Stimulated activated CD8-positive, alpha-beta memory T cell treated with anti-CD3 and anti-CD28 coated beads, Interleukin-2, amount 100 ng/mL, for 48 hours (primary cell): ENCODE measurements at places on chromosomes 16 and 17.

DNA sequence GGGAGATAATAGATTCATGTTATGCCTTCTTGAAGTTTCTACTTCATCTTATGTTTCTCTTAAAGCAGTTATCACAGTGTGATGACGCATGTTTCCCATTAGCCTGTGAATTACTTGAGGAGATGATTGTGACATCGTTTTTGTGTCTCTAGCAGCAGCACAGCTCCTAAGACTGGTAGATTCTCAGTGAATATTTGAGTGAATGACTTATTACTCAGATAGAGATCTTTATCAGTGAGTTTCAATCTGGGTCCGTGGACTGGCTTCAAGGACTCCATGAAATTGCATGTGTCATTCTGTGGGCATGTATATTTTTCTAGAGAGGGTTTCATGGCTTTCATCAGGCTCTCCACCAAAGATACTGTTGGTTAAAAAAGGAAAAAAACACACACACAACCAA lies 29.9 kb downstream of the YPEL2 start:
- DNase-seq = no peak

- no peak for DNase-seq
Observed at GRCh38 chr17:83196366-83196765, 117.0 kb downstream of the METRNL start.

DNA sequence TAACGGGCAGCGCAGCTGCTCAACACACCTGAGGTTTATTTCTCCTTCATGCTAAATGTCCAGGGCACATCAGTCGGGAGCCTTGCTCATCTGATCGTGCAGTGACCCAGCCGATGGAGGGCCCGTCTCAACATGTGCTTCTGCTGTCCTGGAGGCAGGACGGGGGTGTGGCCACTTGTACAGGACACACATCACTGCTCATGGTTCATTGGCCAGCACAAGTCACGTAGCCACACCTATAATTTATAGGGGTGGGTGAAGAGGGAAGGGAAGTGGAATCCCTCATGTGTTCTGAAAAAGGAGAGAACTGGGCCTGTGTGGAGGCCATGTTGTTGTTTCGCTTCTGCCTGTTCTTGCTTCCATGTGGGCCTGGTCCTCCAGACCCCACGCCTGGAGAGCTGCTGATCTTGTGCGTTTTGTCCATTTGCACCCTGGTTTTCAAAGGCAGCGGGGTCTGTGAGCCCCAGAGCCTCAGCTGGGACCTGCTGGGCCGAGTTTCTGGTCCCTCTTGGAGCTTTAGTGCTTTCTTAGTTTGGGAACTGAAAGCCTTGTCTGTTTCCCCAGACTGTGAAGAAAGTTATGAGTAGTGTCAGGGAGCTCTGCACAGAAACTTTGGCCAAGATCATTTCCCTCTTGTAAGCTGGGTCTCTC lies 60.5 kb downstream of the CMIP start:
- DNase-seq = no peak

GRCh38 chr16:27314161-27314723 lies 468 bp downstream of the IL4R start:
- DNase-seq = peak; percentile 78

GRCh38 chr16:30925995-30926811 lies 2.8 kb downstream of the FBXL19 start:
- DNase-seq = no peak

- DNase-seq = peak; percentile 16
Observed at GRCh38 chr16:72094266-72094610, 591 bp downstream of the DHX38 start.

GRCh38 chr17:42920106-42920900 lies 19.7 kb downstream of the G6PC1 start:
- no peak for DNase-seq

GRCh38 chr17:21007646-21008045 lies 35.2 kb downstream of the USP22 start:
- DNase-seq = no peak

DNA sequence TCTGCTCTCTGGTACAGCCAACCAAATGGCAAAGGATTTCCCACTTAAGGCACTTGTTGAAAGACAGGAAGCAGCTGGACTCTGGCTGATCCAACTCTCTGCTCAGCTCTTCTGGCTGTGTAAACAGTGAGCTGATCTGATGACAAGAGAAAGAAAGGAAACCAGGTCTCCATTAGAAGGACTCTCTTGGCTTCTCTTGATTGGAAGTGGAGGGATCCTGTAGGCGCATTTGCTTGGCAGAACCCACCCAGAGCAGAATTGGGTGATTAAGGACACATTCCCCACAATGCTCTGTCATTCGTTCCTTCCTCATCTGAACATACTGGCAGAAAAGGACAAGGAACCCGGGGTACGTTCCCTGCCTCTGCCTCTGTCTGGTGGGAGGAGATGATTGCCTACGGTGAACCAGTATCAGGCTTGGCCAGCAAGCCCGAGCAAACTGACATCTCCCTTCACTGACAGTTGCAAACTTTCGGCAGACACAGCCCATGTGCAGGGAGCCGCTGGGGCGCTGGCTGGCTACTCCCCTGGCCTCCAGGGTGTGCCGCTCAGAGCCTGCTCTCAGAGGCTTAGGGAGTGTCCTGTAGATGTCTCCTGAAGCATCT lies 29.1 kb downstream of the LDHD start:
- no peak for DNase-seq

- no peak for DNase-seq
Observed at GRCh38 chr16:49628148-49628547, 227.8 kb downstream of the ZNF423 start.

GRCh38 chr16:88404769-88405168 lies 22.0 kb downstream of the ZNF469 start:
- DNase-seq = no peak

- DNase-seq = no peak
Observed at GRCh38 chr16:86424398-86424797, 85.9 kb upstream of the FOXF1 start.

GRCh38 chr16:4060009-4060408 lies 56.2 kb downstream of the ADCY9 start:
- no peak for DNase-seq

DNA sequence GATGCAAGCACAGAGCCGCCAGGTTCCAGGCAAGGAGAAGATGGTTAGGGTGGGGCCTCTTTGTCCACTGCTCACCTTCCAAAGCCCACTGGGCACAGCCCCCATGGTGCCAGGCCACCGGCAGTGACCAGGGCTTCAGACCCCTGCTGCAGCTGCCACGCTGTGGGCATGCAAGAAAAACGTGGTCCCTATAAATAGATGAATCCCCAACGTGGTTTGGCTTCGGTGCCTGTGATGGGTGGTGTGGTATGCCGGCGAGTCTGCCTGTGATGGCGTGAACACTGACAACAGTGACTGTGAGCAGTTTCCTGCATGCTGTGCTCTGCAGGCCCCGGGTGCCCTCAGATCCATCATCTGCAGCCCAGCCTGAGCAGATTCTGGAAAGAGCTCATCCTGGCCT lies 36.6 kb downstream of the RAB11FIP4 start:
- no peak for DNase-seq

DNA sequence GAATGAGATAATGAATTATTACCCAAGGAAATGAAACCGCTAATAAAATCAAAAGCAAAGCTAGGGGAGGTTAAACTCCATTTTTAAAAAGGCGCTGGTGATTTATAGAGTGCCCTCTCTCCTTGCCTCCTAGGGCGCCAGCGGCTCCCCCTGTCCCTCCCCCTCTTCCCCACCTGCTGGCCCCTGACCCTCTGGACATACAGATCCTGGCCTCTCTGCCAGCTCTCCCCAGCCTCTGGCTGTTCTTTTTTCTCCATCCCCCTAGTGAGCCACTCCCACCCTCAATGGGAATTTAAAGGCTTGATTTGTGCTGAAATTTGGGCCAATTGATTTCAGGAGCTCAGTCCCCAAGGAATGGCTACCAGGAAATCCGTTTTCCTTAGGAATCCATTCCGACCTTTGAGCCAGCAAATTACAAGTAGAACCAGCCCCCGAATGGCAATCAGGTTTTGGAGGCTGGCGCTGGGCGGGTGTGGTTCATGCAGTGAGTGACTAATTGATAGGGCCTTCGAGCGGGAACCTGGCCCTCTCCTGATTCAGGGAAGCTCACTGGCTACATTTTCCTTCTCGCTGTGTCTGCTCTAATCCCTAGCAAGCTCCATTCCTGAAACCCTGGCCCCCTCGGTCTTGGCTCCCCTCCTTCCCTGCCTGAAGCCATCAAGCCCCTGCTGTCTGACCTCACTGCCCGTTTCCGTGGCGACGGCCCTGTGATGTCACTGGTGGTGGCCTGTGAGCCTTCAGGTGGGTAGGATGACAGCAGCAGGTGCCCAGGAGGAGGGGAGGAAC lies 141.9 kb upstream of the SDK2 start:
- no peak for DNase-seq

- DNase-seq = no peak
Observed at GRCh38 chr16:75491876-75492275, 3.4 kb downstream of the CHST6 start.
